Umbilical cord (tissue), 2 donors: ENCODE measurements at places on chromosomes 2 and 18.

GRCh38 chr18:67216846-67217245, 299.7 kb downstream of the DSEL start:
- no peak for DNase-seq

- peak; percentile 6 for DNase-seq
These were observed 124.5 kb downstream of the DCDC2C start for GRCh38 chr2:3827673-3828575.

DNA sequence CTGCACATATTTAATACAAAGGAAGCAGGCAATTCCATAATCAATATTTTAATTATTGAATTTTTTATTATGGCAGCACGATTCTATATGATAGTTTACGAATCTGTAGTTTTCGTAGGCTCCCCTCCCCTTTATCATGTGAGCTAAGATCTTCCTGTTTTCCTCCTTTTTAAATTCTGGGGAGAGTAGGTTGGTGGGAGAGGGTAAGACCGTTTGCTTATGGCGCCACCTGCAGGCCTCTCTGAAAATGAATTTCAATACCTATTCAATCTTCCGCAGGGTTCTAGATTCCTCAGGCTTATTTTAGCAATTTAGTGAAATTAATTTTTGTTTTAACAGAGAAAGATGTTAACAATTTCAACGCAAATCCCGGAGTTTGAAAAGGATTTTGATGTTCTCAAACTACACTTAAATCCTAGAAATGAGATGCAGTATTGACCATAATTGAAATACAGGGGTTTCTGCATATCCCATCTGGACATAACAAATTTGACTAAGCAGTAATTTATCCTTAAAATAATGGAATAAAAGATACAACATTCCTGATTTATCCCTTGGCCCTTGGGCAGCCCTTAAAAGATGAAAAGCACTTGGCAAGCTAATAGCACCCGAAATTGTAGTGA, 12.8 kb upstream of the GBX2 start:
- DNase-seq, result peak; percentile 57

- no peak for DNase-seq
These were observed 1611.5 kb upstream of the TMEFF2 start for GRCh38 chr2:193806088-193806774.
